ENCODE measurements at places on chromosomes 3 and 15.

DNA sequence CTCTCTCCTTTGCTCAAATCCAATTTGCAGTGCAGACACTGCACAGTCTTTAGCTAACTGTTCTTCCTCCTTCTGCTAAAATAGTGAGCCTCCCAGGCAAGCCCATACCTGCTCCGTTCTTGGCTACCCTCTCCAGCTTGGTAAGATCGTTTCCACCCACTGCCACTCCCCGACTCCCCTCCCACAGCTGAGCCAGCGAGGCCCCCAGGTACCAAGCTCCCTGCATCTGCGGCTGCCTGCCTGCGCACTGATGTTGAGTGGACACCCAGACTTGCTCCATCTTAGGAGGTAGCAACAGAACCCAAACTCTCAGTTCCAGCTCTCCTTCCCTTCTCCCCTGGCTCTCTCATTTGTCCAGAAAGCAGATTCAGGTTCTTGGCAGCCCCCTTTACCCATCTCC is 7.9 kb upstream of the TNK2 start:
- DNase-seq, result no peak

- DNase-seq, result no peak
Measured at GRCh38 chr15:39789736-39790135, 7.1 kb upstream of the FSIP1 start.

GRCh38 chr3:104646196-104646595 is 720.5 kb upstream of the ALCAM start:
- no peak for DNase-seq

DNA sequence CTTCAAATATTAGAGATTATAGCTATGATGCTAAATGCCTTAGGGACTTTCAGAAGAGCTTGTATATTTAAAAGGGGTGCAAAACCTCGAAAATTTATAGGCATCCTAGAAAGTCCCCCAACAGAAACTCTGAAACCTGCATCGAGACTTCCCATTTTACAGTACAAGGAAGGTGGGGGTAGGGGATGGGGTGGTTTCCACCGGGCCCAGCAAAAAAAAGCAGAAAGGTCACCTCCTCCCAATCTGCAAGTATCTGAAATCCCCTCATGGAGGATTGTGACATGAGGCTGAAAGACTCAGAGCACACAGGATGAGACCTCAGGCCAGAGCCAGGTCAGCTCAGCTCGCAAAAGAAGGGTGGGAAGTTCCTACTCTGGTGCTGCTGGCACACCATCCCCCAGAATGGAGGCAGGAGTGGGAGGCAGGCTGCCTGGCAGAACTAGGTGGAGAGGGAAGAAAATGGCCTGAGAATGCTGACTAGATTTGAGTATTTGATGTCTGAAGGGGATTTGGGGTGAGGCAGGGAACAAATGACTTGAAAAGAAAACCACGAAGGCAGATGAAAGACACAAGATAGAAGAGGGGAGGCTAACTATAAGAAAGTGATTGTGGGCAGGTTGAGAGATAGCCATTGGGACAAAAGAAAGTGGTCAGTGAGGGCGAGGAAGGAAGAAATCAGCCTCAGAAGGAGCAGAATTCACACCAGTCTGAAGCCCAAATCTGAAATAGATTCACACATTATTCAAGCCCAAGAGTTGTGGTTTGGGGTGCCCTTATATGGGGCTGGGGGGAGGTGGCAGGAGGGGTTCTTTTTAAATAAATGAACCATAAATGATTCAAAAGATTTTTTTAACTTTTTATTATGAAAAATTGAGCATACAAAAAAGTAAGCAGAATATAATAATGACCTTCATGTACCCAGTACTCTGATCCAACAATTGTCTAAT is 22.5 kb upstream of the TSC22D2 start:
- no peak for DNase-seq

DNA sequence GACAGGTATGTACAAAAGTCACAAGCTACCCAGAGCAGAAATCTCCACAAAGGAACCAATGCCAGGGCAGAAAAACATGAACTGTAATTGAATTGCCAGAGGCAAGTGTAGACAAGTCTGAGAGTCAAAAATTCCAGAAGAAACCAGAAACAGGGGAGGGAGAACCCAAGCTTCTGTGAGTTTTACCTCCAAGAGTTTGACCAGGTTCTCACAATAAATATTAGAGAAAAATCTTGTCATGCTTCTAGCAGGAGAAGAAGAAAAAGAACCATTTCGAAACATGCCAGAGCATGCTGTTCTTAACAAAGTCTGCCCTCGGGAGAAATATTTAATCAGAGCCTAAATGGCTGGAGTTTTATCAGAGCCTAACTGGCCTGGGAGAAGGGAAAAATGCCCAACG is 32.5 kb upstream of the AP3B2 start:
- DNase-seq, result no peak

- DNase-seq, result peak; percentile 68
Measured at GRCh38 chr3:105970283-105970682, 101.5 kb upstream of the CBLB start.
